Stimulated activated naive CD8-positive, alpha-beta T cell treated with anti-CD3 and anti-CD28 coated beads, Interleukin-15, Interleukin-2, amounts not matched to agents 100 U/mL and 50 U/mL, for 24 hours (primary cell): ENCODE measurements at places on chromosomes 4 and X.
A peak's percentile ranks its signal among the peaks of the same experiment; 100 is the strongest.

DNA sequence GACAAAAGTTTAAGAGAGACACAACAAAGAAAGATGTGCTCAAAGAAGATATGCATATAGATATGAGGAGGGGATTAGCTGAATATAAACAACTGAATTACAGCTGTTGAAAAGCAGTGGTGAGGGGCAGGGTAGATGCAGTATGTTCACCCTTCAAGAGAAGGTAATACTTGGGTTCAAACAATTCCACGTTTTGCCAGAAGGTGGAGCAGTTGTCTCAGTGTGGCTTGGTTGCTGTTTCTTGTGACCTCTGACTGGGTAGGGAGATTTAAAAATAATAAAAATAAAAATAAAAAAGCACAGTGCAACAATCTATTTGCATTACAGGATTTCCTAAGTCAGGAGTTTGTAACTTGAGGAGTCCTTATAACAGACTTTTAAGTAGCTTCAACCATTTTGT, 23.3 kb downstream of the PHOX2B start:
- no peak for DNase-seq

DNA sequence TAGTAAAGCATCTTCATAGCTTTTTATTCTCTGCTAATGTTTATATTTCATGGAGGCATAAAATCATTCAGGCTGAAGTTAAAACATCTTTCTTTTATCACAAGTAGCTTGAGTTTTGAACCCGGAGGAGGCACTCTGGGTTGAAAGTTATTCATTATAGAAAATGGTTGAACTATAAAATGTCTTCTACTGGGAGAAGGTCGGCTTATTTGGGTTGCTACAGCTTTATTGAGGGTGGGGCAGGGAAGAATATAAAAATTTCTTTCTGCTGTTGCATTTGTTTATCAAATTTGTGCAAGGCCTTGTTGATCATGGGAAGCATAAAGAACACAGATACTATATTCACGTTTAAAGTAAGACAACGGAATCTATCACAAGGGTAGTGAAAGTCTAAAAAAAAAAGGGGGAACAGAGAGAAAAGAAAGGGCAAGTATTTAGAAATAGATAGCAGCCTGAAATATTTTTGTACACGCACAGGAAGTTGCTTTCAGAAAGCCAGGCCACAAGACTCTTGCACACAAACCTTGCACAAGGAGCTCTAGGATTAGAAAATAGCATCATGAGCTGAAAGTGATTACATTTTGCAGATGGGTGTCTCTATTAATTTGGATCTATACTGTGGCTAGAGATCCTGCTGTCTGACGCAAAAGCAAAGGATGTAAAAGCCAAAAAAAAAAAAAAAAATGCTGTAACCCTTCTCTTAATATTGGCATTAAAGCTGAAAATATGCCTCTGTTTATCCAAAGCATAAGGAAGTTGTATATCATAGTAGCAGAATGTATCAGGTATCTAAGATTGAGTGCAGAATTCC, 37.2 kb upstream of the FAM9C start:
- no peak for DNase-seq

- peak; percentile 56 for DNase-seq
Measured at GRCh38 chr4:7043284-7044136, at the start of gene TADA2B. TSS of gene TADA2B (plus strand) at chr4:7043372. CDS start at chr4:7043580, 208 bp downstream.

- no peak for DNase-seq
Measured at GRCh38 chrX:136635235-136635634, 12.7 kb upstream of the CD40LG start.

DNA sequence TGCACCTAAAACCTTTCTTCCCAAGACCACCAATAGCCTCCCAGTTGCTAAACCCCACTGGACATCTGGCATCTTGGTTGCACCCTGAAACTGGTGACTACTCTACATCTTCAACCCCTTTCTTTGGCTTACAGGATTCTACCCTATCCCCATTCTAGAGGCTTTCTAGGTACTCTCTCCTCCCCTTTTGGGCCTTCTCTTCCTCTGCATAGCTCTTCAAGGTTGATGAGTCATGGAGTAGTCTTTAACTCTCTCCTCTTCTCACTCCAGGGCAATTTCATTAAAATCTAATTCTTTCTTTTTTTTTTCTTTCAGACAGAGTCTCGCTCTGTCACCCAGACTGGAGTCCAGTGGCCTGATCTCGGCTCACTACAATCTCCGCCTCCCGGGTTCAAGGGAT, 16.8 kb downstream of the APOO start:
- DNase-seq = no peak

- DNase-seq = no peak
Measured at GRCh38 chrX:103831342-103831802, 685 bp downstream of the RAB9B start.

- peak; percentile 73 for DNase-seq
Measured at GRCh38 chr4:40856840-40857362, 107.1 kb downstream of the NSUN7 start.

GRCh38 chr4:126405369-126405982, 1090.7 kb downstream of the FAT4 start:
- DNase-seq = no peak

- no peak for DNase-seq
Measured at GRCh38 chrX:151828439-151829080, 84.1 kb upstream of the MAGEA4 start.

DNA sequence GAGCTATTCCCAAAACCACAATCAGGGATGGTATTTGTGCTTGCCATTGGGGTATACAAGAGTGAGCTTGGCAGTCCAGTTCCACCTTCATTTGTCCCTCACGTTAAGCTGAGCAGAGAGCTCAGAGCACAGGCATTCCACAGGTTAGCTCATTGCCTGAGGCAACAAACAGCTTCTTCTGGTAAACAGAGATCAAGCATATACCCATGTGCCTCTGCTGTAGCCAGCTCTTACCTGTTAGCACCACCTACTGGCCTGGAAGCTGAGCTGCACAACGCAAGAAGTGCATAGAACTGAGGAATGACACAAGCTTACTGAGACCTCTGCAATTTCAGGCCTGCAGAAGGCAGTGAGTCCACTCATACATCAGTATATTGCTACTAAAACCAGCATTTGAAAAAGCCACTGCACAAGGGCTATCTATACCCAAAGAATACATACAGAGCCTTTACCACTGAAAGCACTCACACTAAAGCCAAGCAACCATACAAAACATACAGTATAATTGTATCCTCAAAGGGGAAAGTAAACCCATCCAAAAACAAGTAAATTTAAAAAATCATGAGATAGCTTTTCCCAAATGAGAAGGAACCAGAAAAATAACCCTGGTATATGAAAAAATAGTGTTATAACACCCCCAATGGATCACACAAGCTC, 258.3 kb upstream of the GABRA2 start:
- no peak for DNase-seq

- DNase-seq = no peak
Measured at GRCh38 chr4:88352062-88352740, 26.5 kb upstream of the HERC6 start.
